ENCODE measurements at places on chromosomes 11 and 22.
A peak's percentile ranks its signal among the peaks of the same experiment; 100 is the strongest.

DNA sequence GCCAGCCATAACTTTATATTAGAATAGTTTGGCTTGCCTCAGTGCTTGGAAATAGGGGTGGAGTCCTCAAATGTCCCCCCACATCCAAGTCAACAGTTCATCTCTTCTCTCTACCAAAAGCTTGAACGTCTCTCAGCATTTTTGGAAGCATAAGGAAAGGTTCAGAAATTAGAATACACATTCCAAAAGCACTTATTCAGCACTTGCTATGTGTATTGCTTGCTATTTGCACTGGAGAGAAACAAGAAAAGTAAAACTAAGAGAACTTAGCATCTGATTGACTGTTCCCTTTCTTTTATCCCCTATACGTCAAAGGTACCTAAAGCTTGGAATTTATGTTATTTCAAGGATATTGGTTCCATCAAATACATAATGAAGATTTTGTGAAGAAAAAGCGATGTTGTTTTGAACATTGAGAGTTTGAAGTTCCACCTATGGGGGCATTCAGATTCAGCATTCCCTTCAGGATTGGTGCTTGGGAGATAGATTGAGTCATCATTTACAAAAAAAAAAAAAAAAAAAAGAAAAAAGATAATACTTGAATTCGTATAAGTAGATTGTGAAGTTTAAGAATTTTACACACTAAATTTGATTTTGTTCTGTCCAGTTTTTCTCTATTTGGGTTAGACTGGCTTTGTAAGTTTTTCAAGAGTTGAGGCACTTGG is 1.3 kb downstream of the TBRG1 start:
- DNase-seq, result no peak

DNA sequence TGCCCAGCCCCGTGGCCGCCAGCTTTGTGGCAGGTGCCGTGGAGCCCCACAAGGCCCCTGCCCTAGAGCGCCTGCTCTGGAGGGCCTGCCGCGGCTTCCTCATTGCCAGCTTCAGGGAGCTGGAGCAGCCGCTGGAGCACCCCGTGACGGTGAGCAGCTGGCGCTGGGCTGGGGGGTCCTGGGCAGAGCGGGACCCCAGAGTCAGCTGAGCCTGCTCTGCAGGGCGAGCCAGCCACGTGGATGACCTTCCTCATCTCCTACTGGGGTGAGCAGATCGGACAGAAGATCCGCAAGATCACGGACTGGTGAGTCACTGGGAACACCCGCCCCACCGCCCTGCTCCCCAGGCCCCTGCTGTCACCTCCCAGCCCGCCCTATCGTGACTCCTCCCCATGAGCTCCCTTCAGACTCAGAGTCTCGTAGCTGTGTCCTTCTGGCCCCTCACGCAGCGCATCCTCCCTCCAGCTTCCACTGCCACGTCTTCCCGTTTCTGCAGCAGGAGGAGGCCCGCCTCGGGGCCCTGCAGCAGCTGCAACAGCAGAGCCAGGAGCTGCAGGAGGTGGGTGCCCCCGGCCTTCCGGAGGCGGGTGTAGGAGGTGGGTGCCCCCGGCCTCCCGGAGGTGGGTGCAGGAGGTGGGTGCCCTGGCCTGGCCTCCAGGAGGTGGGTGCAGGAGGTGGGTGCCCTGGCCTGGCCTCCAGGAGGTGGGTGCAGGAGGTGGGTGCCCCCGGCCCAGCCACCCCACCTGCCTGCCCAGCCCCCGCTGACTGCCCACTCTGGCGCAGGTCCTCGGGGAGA is 4.7 kb downstream of the TCIRG1 start:
- peak; percentile 75 for DNase-seq

- DNase-seq, result no peak
These were observed 494.6 kb downstream of the MIAT start for GRCh38 chr22:27152033-27152432.

GRCh38 chr11:120386774-120387371 is 50.7 kb downstream of the ARHGEF12 start:
- peak; percentile 29 for DNase-seq

DNA sequence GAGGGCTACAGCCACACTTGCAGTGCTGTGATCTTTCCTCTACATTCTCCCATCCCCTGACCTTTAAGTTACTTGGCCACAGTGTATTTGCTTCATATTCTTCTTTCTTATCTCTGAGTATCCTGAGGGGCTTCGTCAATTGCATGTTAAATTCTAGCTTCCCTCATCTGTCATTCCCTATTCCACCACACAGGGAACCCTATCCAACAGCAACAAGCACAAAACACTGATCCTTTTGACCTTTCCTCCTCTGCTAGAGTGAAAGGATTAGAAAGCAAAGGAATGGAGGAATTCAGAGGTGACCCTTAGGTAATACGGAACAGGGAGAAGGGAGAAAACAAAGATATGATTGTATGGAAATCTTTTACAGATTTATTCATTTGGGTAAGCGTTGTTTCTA is 1061.7 kb upstream of the TENM4 start:
- DNase-seq, result no peak

DNA sequence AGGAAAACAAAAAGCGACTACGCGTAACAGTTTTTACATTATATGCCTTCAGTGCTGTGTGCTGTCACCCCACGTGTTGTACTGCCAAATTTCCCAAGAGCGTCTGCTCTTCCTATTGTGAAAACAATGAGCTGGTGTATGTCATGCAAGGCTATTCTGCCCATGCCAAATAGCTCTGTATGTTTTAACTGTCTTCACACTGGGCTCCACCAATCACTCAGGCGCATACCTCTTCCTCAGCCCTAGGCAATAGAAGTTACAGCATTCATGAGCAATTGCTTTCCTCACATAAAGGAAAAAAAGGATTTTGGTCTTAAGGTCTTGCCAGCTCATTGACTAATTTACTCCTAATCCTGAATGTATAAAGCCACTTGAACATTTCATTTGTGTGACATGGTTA is 606.8 kb downstream of the NTM start:
- peak; percentile 57 for DNase-seq

- no peak for DNase-seq
These were observed 10.8 kb downstream of the TCN2 start for GRCh38 chr22:30617819-30618218.

DNA sequence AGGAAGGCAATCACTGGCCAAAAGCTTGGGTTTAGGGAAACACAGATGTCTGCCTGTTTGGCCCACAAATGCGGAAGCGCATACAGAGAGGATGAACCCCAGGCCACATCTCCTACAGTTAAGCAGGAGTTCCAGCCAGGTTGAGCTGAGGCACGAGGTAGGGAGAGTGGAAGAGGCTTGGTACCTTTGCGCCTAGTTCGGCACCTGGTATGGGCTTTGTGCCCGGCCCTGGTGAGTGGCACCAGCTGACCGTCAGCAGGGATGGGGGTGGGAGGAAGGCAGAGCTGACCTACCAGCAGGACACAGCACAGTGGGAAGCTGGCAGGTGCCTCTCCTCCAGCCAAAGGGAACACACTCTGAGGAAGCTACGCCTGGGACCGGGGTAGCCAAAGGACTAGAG is 57.6 kb downstream of the KCNC1 start:
- no peak for DNase-seq

DNA sequence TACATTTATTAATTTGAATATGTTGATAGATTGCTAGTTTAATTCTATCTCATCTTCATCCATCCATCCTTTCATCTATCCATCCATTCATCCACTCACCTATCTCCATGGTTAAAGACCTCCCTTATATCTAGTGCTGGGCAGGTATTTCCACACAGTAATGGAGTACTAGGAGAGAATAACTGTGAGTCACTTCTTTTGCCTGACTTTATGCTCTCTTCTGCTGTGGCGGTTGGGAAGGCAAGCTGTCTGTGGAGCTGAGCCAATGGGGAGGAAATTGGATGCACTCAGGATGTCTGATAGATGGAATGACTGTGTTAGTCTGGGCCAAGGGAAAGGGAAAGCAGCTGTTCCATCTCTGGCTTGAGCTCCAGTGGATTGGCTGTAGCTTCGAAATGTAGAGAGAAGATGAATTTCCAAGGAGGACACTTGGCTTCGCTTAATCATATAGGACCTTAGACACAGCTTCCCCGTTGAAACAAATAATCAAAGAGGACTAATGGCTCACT is 60.3 kb downstream of the NELL1 start:
- no peak for DNase-seq

DNA sequence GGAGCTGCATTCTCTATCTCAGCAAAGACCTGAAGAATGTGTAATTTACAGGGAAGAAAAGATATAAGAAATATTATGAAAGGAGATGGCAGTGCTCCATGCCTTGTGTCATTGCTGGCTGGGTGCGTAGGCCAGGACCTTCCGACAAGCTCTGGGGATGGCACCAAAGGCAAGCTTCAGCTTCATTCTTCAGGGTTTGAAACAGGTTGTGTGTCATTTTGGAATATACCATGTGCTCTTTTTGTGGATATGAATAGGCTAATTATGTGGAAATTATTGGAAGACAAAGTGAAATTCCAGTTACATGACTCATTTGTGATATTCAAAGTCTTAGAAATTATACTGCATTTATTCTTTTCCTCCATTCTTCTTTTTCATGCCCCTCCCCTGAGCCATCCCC is 5.7 kb upstream of the KIRREL3 start:
- DNase-seq, result peak; percentile 51

All from fibroblast of skin of right biceps (primary cell).